ENCODE measurements at places on chromosomes 13 and 19.
A peak's percentile ranks its signal among the peaks of the same experiment; 100 is the strongest.

DNA sequence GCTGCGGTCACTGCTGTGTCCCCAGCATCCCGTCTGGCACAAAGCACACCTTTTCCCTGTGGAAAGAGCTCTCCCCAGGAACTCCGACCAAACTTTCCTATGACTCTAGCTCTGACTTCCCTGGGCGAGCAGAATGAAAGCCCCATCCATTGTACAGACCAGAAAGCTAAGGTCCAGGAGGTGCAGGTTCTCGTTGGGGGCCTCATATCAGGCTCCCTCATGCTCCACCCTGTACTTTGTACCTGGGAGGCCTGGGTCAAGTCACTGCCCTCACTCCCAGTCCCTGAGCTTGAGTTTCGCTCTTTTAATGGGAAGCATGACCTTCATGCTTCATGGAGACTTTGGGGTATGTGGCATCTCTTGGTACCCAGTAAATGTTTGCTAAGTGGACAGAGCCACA lies 18.4 kb downstream of the CYTH2 start:
- no peak for DNase-seq

DNA sequence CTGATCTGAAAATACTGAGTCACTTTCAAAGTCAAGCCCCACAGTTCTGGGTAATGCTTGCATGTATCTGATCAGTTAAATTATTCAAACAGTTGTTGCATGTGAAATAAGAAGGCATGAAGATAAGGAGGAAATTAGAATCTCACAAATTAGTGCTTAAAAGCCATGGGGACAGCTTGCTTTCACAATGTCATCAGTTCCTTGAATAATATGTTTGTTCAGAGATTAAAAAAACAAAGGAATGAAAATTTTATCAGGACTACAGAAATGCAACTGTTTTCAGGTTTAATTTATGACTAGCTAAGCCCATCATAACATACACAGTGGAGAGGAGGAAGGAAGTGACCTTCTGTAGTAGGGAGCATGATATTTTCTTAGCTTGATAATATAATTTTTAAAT lies 150.1 kb downstream of the OXGR1 start:
- DNase-seq, result no peak

DNA sequence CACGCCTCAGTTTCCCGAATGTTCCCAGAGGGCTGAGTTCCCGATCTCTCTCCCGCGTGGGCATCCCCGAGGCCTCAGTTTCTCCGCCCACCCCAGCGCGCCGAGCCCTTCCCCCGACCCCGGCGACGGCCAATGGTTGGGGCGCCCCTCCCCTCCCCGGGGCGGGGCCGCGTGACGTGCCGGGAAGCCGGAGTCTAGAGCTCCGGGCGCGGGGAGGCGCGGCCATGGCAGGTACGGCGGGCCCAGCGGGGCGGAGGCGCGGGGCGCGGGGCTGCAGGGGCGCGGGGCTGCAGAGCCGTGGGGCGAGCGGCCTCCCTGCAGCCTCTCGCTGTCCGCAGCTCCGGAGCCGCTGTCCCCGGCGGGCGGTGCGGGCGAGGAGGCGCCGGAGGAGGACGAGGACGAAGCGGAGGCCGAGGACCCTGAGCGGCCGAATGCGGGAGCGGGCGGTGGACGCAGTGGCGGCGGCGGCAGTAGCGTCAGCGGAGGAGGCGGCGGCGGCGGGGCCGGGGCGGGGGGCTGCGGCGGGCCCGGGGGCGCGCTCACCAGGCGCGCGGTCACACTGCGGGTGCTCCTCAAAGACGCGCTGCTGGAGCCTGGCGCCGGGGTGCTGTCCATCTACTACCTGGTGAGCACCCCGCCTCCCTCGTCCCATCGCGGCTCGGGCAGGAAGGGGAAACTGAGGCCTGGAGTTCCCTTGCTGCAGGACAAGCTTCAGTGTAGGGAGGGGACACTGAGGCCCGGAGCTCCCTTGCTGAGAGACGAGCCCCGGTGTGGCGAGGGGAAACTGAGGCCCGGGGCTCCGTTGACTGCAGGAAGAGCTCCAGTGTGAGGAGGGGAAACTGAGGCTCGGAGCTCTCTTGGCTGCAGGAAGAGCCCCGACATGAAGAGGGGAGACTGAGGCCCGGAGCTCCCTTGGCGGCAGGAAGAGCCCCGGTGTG lies at the start of gene MPND:
MPND (plus strand) TSS at position 193 of the 938 bp plus-strand sequence; CDS start at position 225, 32 bp downstream.
- DNase-seq, result no peak

- DNase-seq, result no peak
Observed at GRCh38 chr13:55992145-55992544, 1148.6 kb upstream of the PRR20A start.

GRCh38 chr19:56105090-56105701 lies 15.9 kb downstream of the ZNF787 start:
- peak; percentile 74 for DNase-seq

DNA sequence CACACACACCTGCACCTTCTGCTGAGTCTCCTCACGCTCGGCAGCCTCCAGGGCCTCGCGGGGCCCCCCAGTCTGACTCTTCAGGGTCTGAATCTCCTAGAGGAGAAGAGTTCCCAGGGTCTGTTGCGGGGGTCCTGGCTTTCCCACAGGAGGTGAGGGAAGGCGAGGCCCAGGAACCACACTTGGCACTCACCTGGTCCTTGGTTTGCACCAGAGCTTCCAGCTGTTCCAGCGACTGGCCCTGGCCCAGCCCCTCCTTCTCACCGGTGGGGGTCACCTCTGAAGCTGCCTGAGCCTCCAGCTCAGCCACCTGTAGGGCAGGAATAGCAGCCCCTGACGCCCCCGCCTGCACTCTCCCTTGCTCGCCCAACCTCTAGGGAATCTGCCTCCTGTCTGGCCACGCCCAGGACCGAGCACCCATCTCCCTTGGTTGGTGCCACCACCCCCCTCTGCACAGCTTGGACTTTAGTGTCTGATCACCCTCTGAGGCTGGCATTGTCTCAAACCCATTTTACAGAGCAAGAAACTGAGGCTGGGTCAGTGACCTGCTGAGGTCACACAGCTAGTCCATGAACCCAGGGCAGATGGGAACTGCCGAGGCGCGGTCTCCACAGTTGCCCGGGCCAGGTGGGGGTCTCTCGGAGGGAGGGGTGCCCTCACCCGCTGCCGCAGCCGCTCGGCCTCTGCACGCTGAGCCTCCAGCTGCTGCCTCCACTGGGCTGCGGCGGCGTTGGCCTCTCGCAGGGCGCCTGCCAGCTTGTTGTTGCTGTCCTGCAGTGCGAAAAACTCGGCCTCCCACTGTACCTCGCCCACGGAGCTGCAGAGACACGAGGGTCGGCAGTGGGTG lies 9.5 kb downstream of the HOMER3 start:
- no peak for DNase-seq

Measured in epithelial cell of proximal tubule (primary cell).